Calu3 (cell line): ENCODE measurements at places on chromosomes 11 and 22. TPM values are rescaled to one million over a fixed set of nuclear protein-coding genes. Genes with fewer than 3 reads are reported as not detected.

- no peak for DNase-seq
Observed at GRCh38 chr11:44005956-44006355, 41.8 kb upstream of the ACCSL start.

GRCh38 chr11:113928311-113928710 is 23.7 kb downstream of the HTR3B start:
- DNase-seq, result no peak

SREBF2 gene
- total RNA-seq, result 145 and 159 TPM in 2 replicates

GRCh38 chr11:48041877-48042695 is 61.7 kb downstream of the PTPRJ start:
- no peak for DNase-seq
